ENCODE measurements at places on chromosomes 7 and 10. TPM values are rescaled to one million over a fixed set of nuclear protein-coding genes. Genes with fewer than 3 reads are reported as not detected.

The TMEM270 gene
- total RNA-seq, result not detected

The PRPS1L1 gene
- total RNA-seq, result not detected

GRCh38 chr7:137992104-137992549 is 9.8 kb downstream of the CREB3L2 start:
- DNase-seq, result peak; percentile 92

The GIMAP7 gene
- not detected for total RNA-seq

GRCh38 chr7:3082831-3083230 is 39.2 kb upstream of the CARD11 start:
- DNase-seq, result no peak

DNA sequence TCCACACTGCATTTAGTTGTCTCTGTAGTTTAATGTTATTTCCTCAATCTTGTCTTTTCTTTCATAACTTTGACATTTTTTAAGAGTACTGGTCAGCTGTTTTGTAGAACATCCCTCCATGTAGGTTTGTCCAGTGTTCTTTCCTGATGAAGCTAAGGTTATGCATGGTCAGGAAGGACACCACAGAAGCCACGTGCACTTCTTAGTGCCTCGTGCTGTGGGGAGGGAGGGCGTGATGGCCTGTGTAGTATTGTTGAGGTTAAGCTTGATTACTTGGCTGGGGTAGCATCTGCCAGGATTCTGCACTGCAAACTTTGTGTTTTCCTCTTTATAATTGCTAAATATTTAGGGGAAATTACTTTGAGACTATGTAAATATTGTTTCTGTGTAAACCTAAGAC is 48.3 kb downstream of the MCMBP start:
- DNase-seq, result peak; percentile 58

- DNase-seq, result no peak
These were observed 58.2 kb downstream of the POU6F2 start for GRCh38 chr7:39035903-39036302.

DNA sequence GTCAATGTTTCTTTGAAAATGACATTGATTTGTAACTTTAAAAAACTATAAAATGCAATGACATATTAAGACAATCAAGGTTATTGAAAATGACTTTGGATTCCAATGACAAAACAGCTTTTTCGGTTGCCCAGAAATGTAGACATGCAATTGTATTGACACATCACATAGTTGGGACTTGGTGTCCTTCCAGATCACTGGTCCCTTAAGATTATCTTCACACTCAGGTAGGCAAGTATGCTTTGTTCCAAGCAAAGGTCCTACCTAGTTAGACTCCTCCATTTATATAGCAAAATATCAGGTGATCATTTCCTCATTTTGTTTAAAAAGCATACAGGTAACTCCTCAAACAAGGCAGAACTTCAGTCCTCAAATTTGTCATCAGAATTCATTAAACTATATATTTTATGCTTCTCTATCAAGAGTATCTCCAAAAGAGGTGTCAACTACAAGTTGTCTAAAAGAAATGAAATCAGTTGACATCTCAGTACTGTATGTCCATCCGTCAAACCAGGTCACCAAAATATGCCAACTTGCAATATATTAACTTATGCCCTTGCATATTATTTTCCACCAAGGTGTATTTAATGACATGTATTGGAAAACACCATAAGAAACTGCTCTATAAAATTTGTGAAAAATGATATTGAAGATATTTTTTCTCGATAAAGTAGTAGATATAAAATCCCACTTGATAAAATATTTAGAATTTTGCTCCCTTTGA is 64.6 kb downstream of the TSPAN12 start:
- DNase-seq, result no peak

The CALHM1 gene
- total RNA-seq, result 0.31 TPM

- no peak for DNase-seq
These were observed 46.1 kb downstream of the C1GALT1 start for GRCh38 chr7:7228472-7228871.
